ENCODE measurements at places on chromosomes 5 and 9. TPM values are rescaled to one million over a fixed set of nuclear protein-coding genes. Genes with fewer than 3 reads are reported as not detected.

- H3K4me1 ChIP-seq, result no peaks in the 10 kb centered on the region
- no peak overlapping the region for H3K4me3 ChIP-seq
- H3K36me3 ChIP-seq, result no peaks in the 10 kb centered on the region
- H3K27ac ChIP-seq, result no peak overlapping the region
- H3K27me3 ChIP-seq, result peaks cover 2% of the 10 kb centered on the region
Observed at GRCh38 chr5:181088289-181088688, 42.7 kb downstream of the OR2V1 start.

DNA sequence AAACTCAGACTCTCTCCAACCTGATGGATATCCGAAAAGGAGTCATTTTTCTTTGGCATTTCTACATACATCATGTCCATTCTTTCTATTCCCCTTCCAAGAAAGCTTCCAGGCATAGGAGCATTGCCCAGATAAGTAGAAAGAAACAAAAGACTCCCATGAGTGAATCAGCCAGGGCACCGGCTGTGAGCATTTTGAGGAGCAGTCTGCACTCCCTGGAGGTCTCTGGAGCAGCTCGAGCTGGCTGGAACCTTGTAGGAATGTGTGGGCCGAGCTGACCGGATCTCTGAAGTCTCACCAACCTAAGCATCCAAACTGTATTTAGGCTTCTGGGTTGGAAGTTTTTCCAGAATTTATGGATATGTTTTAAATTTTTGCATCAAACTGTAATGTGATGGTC lies 161.4 kb upstream of the TRPC7 start:
- H3K4me3 ChIP-seq, result no peak overlapping the region
- no peaks in the 10 kb centered on the region for H3K36me3 ChIP-seq
- H3K4me1 ChIP-seq, result no peaks in the 10 kb centered on the region
- peaks cover 2% of the 10 kb centered on the region for H3K27me3 ChIP-seq
- no peak for DNase-seq
- no peak overlapping the region for H3K27ac ChIP-seq

Gene EIF4E1B
- not detected for total RNA-seq

Gene SPATA31C1
- total RNA-seq, result not detected

Gene WDR38
- not detected for total RNA-seq

Gene NACC2
- 33.5 TPM for total RNA-seq

Gene LCN15
- 0.22 TPM for total RNA-seq

Gene DOCK8
- 2.0 TPM for total RNA-seq

Gene RNF183
- not detected for total RNA-seq

Gene SEMA4D
- 89.9 TPM for total RNA-seq
